ENCODE measurements at places on chromosomes 1 and 21. TPM values are rescaled to one million over a fixed set of nuclear protein-coding genes. Genes with fewer than 3 reads are reported as not detected.
A peak's percentile ranks its signal among the peaks of the same experiment; 100 is the strongest.

DNA sequence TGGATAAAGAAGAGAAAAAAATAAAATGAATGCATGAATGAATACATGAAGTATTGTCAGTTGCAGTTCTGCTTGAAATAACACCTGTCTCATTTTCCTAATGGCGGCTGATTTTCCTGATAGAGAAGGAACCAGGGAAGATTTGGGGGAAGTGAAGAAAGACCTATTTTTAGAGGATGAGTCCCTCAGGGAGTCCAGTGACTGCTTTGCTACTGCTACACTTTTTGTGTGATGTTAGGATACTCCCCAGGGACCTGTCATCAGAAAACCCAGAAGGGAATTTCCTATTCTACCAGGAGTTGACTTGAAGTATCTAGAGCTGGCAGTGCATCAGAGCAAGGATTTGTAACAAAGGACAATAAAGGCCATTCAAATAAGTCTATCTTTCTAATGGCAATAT, 114.8 kb downstream of the MAB21L3 start:
- DNase-seq = no peak

GRCh38 chr1:20972855-20973254, 185.7 kb upstream of the HP1BP3 start:
- DNase-seq = no peak

The ZNF697 gene
- total RNA-seq = 13.3 TPM

The OPTC gene
- total RNA-seq = not detected

DNA sequence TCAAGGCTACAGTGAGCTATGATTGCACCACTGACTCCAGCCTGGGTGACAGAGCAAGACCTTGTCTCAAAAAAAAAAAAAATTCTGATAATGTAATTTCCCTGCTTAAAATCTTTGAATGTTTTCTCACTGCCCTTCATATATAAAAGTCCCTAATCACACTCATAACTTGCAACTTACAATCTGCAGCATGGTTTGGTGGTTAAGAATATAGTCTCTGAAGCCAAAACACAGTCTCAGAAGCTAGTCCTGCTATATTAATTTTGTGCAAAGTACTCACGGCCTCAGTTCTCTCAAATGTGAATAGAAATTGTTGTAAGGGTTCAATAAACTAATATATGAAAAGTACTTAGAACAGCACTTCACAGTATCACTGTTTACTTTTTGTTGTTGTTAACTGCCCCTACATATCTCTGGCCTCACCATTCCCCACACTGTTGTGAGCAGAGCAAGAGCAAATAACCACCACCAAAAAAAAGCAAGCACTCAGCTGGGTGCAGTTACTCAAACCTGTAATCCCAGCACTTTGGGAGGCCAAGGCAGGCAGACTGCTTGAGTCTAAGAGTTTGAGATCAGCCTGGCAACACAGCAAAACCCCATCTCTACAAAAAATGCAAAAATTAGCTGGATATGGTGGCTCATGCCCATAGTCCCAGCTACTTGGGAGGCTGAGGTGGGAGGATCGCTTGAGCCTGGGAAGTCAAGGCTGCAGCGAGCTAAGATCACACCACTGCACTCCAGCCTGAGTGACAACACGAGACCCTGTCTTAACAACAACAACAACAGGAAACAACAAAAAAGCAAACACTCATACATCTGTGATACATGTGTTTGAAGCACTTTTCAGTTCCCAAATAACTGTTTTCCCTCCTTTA, 22.4 kb downstream of the ASH1L start:
- peak; percentile 22 for DNase-seq

GRCh38 chr1:153272186-153272585, 12.7 kb downstream of the LORICRIN start:
- DNase-seq = no peak

DNA sequence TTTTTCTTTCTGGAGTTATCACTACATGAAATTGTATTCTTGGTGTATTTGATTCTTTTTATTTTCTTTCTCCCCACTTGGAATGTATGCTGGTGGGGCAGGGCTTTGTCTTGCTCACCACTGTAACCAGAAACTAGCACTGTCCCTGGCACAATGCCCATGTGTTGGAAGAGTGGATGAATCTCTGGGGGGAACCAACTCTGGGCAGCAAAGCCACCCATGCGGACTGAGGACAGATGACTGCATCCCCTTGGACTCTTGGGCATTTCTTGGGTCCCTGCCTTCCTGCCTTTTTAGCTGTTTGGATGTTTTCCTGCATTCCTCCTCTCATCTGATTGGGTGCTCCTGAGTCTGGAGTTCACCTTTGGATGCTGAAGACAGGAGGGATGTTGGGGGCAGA, 6.1 kb downstream of the CYP4B1 start:
- DNase-seq = no peak

The LRRC38 gene
- total RNA-seq = 1.4 TPM

GRCh38 chr1:201504799-201505502, 2.0 kb downstream of the CSRP1 start:
- DNase-seq = no peak

- DNase-seq = no peak
Measured at GRCh38 chr1:74505928-74506710, 6.3 kb downstream of the LRRC53 start.

GRCh38 chr1:194347200-194347599, 1160.8 kb upstream of the B3GALT2 start:
- DNase-seq = no peak

The MYBPH gene
- 2.1 TPM for total RNA-seq

GRCh38 chr1:6154525-6155319, 25.4 kb downstream of the CHD5 start:
- DNase-seq = no peak

DNA sequence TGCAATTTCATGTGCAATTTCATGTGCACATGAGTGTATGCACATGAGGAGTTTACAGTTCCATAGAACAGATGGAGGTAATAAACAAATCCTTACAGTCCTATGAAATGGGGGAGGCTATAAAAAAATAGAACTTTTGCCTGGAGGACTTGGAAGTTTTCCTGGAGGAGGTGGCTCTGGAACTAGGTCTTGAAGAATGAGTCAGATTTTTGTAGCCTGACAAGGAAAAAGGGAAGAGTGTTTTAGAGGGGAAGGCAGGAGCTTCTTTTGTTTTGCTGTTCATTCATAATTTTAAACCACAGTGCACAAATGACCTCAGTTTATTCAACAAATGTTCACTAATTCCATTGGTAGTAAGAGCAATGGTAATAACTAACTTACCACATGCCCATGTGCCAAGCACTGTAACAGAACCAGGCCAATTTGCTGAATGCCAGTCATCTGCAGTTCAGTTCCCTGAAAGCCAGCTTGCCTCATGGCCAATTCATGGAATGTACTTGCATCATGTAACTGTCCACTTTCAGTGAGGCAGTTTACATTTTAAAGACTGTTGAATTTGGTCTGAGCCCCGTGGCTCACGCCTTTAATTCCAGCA, 2.7 kb downstream of the DIO1 start:
- DNase-seq = peak; percentile 62

The KCNJ6 gene
- total RNA-seq = 0.20 TPM

- DNase-seq = no peak
Measured at GRCh38 chr21:38938343-38938742, 132.6 kb downstream of the ETS2 start.

DNA sequence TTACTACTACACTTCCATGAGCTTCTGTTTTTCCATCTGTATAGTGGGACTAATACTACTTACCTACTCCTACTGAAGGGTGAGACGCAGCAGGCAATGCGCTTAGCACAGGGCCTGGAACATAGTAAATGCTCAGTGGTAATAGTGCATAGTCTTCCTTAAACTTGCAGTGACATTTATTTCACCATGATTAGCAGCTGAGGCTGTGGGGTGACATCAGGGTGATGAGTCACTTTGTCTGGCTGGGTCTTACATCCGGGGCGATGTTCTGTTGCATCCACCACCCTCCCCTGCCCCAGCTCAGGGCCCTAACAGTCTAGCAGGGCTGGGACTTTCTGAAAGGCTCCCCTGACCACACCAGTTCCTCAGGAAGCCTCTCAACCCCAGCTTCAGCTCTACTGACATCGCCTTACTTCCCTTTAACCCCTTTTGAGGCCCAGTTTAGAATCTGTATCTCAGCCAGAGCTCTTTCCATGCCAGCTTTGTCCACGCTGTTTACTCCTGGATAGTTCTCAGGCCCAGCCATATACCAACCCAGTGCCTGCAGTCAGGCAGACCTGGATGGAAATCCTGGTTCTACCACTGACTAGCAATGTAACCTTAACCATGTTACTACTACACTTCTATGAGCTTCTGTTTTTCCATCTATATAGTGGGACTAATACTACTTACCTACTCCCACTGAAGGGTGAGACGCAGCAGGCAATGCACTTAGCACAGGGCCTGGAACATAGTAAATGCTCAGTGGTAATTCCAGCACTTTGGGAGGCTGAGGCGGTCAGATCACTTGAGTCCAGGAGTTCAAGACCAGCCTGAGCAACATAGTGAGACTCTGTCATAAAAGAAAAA, 66.3 kb downstream of the CD58 start:
- no peak for DNase-seq

DNA sequence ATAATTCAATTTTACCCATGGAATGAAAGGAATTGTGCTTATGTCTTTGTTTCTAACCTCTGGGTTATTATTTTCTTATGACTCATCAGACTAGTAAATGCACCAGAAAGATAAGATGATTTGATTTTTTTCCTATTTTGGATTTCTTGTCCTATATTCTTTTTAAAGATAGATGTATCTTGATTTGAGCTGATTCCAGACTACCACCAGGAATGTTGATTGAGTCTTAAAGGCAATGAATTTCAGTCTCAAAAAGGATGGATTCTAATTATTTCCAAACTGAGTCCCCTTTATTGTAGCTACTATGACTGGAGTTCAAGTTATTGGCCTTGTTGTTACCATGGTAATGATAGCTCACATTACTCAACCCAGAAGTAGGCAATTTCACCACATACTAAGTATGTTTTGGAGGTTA, 95.8 kb upstream of the RGS4 start:
- DNase-seq = no peak

The CLCA1 gene
- not detected for total RNA-seq

DNA sequence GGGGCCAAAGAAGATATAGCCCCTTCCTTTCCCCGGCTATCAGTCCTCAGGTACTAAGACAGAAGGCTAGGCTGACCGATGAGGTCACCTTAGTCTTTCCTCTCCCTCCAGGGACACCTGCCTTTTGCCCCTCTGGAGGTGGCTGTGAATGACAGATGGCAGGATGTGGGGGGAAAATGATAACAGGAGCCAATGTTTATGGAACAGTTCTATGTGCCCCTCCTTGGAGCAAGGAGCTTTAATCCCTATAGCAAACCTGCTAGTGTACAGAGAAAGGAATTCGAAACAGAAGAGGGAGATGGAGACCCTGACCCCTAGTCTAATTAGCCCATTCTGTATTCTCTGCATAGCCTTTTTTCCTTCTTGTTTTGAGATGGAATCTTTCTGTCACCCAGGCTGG, 28.1 kb downstream of the SERINC2 start:
- DNase-seq = no peak

GRCh38 chr1:7473223-7474142, 297.6 kb upstream of the VAMP3 start:
- no peak for DNase-seq

DNA sequence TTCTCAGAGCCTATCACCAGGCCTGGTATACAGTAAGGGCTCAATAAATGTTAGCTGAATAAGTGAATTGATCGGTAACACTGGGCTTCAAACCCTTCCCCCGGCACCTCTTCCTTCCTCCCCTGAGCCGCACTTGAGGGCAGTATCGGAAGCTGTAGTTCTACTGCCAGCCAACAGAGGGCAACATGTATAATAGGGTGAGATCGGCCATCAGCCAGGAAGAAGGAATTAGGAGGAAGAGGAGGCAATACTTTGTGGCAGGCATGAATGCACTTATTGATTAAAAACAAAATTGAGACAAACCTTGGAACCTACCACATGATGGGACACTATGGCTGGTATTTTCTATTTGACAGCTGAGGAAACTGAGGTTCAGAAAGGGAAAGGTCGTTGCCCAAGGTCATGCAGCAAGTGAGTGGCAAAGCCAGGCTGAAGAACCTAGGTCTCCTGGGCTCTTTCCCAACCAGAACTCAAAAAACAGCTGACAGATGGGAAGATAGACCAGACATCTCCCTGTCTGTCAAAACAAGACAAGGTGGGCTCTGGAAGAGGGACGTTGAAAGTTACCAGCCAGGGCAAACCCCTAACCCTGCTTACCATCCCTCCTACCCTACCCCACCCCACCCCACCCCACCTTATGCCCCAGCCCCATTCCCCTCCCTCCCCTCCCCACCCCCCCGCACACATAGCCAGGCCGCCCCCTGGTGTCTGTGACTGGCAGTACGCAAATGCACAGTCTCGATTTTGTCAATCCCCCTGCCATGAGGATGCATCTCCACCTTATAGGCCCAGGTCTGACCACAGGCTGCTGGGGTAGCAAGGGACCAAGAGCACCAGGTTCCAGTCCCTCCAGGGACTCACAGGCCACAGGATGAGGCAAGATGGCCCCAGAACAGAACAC, 107.3 kb upstream of the RUNX3 start:
- no peak for DNase-seq

The RGSL1 gene
- not detected for total RNA-seq

DNA sequence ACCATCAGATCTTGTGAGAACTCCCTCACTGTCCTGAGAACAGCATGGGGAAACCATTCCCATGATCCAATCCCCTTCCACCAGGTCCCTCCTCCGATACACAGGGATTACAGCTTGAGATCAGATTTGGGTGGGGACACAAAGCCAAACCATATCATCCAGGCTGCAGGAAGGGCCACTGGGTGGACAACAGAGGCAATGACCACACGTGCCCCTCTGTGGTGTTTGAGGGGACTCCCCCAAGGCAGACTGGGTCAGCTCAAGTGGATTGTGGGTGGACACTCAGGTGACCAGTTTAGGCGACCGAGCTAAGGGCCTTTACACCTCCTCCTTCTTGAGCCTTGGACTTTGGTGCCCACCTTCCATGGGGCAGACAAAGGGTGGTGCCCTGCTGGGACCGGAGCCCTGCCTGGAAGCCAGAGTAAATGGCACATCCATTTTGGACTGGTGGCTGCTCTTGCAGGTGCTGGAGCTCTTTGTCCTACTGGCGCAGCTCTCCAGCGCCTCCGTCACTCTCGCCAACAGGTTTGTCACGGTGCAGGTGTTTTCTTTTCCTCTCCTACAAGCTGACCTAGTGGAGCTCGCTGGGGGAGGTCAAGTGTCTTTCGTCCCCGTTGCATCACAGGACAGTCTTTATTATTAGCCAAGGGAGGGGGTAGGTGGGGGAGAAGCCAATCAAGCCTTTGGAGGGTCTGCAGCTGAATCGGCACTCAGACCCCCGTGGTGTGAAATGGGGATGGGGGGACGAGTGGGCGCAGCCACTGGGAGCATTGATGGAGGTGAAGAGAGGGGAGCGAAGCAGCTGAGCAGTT, 37.6 kb downstream of the CRYAA start:
- no peak for DNase-seq

- DNase-seq = peak; percentile 86
Measured at GRCh38 chr1:22969304-22969709, 3.4 kb downstream of the LACTBL1 start.

DNA sequence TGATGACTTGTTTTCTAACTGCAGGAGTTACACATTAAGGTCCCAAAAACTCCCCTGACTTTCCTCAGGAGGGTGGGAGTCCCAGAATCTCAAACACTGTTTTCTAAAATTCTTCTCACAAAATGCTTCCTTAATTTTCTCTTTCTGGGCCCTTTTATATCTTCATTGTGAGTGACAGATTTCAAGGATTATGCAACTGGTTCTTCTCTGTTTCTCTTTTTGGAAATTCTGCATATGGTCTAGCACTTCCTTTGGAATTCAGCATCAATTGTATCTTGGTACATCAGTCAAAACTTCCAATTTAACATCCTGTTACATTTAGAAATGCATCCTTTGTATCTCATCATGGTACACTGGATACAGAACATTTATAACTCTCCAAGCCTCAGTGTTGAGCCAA, 59.7 kb downstream of the LMO4 start:
- no peak for DNase-seq

The RYR2 gene
- 1.1 TPM for total RNA-seq

The TRNP1 gene
- 4.0 TPM for total RNA-seq
